Psoas muscle (tissue), 8 donors: ENCODE measurements at places on chromosomes 7 and 10. TPM values are rescaled to one million over a fixed set of nuclear protein-coding genes. Genes with fewer than 3 reads are reported as not detected.

Gene FAS
- 1.6 TPM for total RNA-seq

Gene CUBN
- total RNA-seq = 0.22 TPM

Gene CYP26C1
- 0.06 TPM for total RNA-seq

Gene LRRN3
- 0.15 TPM for total RNA-seq

Gene NET1
- total RNA-seq = 35.6 TPM

Gene AOC1
- total RNA-seq = not detected

Gene PAX4
- total RNA-seq = not detected

Gene AKR1C4
- not detected for total RNA-seq

Gene PRKG1
- 49.0 TPM for total RNA-seq

Gene TFPI2
- total RNA-seq = 7.5 TPM

Gene NPY
- 0.69 TPM for total RNA-seq

Gene CDH23
- total RNA-seq = 2.0 TPM

Gene ASAH2
- total RNA-seq = 0.18 TPM

Gene CDK14
- total RNA-seq = 10.6 TPM
